Activated CD4-positive, alpha-beta T cell treated with anti-CD3 and anti-CD28 coated beads, Interleukin-2, amount 10 ng/mL, durations not matched to agents 7 days and 5 days (primary cell): ENCODE measurements at places on chromosomes 3 and 15. TPM values are rescaled to one million over a fixed set of nuclear protein-coding genes. Genes with fewer than 3 reads are reported as not detected.

Gene FAIM
- total RNA-seq = 1.8 TPM

Gene ELP6
- 42.2 TPM for total RNA-seq

Gene ASB14
- total RNA-seq = not detected

DNA sequence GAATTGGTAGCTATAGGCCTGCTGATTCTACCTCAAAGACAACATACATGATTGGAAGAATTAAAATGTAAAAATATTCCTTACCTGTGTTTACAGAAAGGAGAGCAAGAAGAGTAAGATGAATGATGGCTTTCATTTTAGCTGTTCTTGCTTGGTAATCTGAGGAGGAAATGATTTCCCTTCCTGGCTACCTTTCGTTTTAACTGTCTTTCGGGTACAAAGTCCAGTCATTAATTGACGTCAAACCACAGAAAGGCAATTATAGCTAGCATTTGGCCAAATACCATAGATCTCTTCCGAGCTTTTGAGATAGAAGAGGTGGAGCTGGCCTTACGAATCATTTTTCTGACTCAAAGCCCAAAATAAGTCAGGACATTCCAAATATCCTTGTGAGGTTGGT, at the start of gene MUC13:
TSS of gene MUC13 (minus strand) at position 175 of the 400 bp plus-strand sequence. CDS start at position 136, 39 bp downstream.
- no peak for DNase-seq

- no peak for DNase-seq
Observed at GRCh38 chr3:129855170-129855831, 38.2 kb downstream of the TMCC1 start.

GRCh38 chr3:10300087-10300486, 7.3 kb upstream of the GHRL start:
- no peak for DNase-seq
